A549 treated with dexamethasone at 1 μM for 4 hours (cell line): ENCODE measurements at places on chromosomes 13 and 19. TPM values are rescaled to one million over a fixed set of nuclear protein-coding genes. Genes with fewer than 3 reads are reported as not detected.

The CYP4F2 gene
- 0.04 to 0.24 TPM (median 0.08 TPM) in 4 of 5 replicates, not detected in the other for total RNA-seq

The KLHL1 gene
- total RNA-seq: not detected in 5 replicates

The FOSB gene
- 8.6 to 13.4 TPM (median 11.1 TPM) in 5 replicates for total RNA-seq

The ZNF177 gene
- total RNA-seq: 0.49 to 0.66 TPM (median 0.61 TPM) in 5 replicates

The SLC8A2 gene
- 0.24 to 0.58 TPM (median 0.37 TPM) in 5 replicates for total RNA-seq

The RGS9BP gene
- total RNA-seq: 0.32 to 0.41 TPM (median 0.35 TPM) in 5 replicates

The FAM83E gene
- total RNA-seq: 0.12 to 0.40 TPM (median 0.18 TPM) in 5 replicates

The DOCK9 gene
- total RNA-seq: 23.3 to 34.2 TPM (median 27.8 TPM) in 5 replicates

The DENND1C gene
- 0.13 to 0.25 TPM (median 0.21 TPM) in 5 replicates for total RNA-seq

The ASF1B gene
- 25.2 to 28.6 TPM (median 28.1 TPM) in 5 replicates for total RNA-seq

The ZNF585A gene
- 3.9 to 4.8 TPM (median 4.5 TPM) in 5 replicates for total RNA-seq

The PGLYRP2 gene
- total RNA-seq: not detected in 5 replicates

The OR7C1 gene
- total RNA-seq: not detected in 5 replicates

The PAK4 gene
- 70.5 to 147 TPM (median 134 TPM) in 5 replicates for total RNA-seq

The ANKRD27 gene
- total RNA-seq: 35.6 to 47.5 TPM (median 42.0 TPM) in 5 replicates

The CDKN2D gene
- 4.6 to 5.9 TPM (median 5.3 TPM) in 5 replicates for total RNA-seq

The PPP5C gene
- total RNA-seq: 74.4 to 85.7 TPM (median 83.5 TPM) in 5 replicates

The ZNF223 gene
- total RNA-seq: 1.8 to 3.5 TPM (median 2.4 TPM) in 5 replicates

The CEACAM19 gene
- total RNA-seq: 6.3 to 12.6 TPM (median 10.0 TPM) in 5 replicates

The TNFSF9 gene
- total RNA-seq: 2.9 to 4.8 TPM (median 3.2 TPM) in 5 replicates

The CEACAM20 gene
- total RNA-seq: 0.05 to 0.06 TPM (median 0.05 TPM) in 4 of 5 replicates, not detected in the other

The C5AR2 gene
- 7.0 to 13.8 TPM (median 11.3 TPM) in 5 replicates for total RNA-seq
